ENCODE measurements at places on chromosomes 7 and 10.

GRCh38 chr7:76506081-76506440 is 4.3 kb upstream of the UPK3B start:
- ATAC-seq, result no peak

GRCh38 chr10:126402721-126403695 is 14.7 kb upstream of the ADAM12 start:
- ATAC-seq, result no peak

DNA sequence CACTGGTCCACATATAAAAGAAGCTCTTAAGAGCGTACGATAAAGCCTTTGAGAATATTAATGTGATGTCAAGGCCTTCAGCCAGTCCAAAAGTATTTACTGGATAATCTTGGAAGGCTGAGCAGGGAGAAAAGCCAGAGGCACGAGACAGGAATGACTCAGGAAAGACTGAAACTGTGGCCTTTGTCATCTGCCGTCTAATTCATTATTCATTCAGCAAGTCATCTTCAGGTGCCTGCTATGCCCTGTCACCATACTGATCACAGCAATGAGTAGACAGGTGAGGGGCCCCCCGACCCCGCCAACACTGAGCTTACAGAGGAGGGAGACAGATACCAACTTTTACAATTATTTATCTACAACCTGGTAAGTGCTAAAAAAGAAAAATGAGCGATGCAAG is 78.9 kb downstream of the VOPP1 start:
- peak; percentile 87 for ATAC-seq

DNA sequence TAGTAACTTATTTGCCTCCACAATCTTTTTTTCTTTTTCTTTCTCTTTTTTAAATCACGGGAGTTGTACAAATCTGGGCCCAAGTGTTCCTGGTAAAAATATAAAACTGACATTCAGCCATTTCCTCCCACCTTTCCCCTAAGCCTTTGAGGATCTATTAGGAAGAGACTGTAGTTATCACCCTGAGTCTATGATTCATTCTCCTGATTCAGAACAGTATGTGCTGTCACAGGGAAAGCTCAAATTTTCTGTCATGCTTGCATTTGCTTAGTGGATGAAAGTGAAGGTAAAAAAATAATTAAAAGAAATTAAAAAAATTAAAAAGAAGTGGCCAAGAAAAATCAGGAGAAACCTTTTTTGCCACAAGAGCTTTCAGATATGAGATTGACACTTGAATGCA is 71.7 kb downstream of the KIF20B start:
- ATAC-seq, result peak; percentile 45
